Kidney (tissue), 22 donors: ENCODE measurements at places on chromosomes 4 and X.

GRCh38 chrX:135741192-135741715 lies 26.7 kb downstream of the CT45A3 start:
- no peak for DNase-seq

DNA sequence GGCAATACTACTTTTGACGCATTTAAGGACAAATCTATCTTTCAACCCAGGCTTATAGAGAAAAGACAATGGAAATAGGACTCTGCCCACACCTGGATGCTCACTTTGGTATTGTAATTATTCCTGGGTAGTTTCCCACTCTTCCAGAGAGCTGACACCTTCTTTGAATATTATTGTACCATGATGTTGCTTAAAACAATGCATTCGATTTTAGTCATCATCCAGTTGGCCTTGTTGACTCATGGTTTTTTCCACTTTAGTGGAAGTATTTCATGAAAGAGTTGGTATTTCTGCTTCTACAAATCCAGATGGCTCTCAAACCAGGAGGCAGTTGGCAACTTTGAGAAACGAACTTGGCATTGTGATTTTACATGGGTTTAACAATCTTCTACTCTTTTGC lies 124.2 kb downstream of the ENOX2 start:
- no peak for DNase-seq

- DNase-seq: peak; percentile 78
Observed at GRCh38 chr4:102500696-102501446, at the start of gene NFKB1. Gene NFKB1 (plus strand): TSS chr4:102501359. CDS start chr4:102525519, 24,160 bp downstream.

GRCh38 chrX:69094977-69095669 lies 70.1 kb downstream of the PJA1 start:
- no peak for DNase-seq

DNA sequence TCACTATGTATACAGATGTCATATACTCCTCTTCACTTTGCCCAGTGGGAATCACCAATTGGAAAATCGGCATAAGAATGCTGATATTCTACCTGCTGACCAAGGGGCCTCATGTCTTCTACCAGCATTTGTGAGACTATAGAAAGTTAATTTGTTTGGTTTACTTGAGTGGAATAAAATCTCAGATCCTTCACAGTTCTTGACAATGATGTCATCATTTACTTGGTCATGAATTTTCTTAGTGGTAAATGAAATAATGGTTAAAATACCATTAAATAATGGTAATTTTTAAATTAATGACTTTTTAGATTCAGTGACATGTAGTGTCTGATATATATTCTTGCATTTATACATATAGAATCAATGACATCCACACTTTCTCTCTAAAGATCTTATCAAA lies 1052.6 kb downstream of the ADGRL3 start:
- DNase-seq: no peak

DNA sequence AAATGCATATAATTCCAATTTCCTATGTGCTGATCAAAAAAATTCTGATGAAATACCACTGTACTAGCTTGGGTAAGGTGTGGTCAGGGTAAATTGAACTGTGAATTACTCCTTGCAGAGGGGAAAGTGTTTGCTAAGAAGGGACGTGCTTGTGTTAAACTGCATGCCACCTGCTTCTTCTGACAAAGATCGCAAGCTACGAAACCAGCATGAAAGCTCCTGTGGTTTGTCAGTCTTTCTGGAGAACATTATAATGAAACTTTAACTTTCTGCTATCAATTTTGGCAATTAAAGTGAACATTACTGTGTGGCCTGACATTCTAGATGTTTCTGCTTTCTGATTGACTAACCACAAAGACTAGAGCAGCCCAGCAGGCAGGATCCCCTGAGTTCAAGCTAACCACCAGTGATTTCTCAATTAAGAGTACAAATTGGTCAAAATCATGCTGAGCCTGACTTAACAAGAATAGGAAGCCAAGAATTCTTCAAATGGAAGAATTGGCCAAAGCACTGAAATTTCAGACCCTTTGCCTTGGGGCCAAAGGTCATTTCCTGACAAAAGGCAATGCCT lies 239.0 kb downstream of the SLITRK2 start:
- DNase-seq: no peak

GRCh38 chr4:156516698-156517097 lies 454.9 kb downstream of the PDGFC start:
- DNase-seq: no peak

DNA sequence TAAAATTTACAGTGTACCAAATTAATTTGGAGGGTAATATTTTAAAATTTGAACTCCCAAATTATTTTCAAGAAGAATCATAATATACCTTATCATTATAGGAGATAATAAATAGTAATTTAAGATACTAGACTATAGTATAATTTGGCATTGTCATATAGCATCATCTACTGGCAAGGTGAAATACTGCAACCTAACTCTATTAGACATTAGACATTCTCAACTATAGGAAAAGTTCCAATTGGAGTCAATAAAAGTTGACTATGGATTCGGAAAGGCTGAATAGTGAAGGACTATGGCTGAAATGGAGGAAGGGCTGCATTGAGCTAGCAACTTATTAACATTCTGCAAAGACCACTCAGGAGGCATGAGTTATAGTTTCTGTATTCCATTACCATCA lies 113.0 kb downstream of the PRDM5 start:
- no peak for DNase-seq

DNA sequence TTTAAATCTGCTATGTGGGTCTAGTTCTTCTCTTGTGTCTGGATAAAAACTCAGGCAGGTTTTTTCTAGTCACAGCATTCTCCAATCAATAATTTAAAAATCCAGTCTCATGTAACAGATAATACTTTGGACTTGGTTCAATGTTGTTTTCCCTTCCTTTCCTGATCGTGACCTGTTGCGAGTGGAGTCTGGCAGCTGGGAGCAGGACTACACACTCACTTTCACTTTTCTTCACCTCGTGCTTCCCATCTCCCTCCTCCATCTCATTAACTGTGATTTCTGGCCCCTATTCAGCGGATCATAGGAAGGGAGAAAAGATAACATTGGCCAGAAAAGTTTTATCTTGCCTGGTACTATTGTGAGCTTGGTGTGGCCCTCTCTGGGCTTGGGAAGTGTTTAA lies 96.6 kb upstream of the GATB start:
- DNase-seq: no peak

- peak; percentile 39 for DNase-seq
Observed at GRCh38 chrX:132821974-132822633, 136.3 kb downstream of the HS6ST2 start.

- DNase-seq: no peak
Observed at GRCh38 chr4:146123231-146123630, 52.3 kb upstream of the LSM6 start.

GRCh38 chrX:40021647-40022046 lies 76.1 kb downstream of the BCOR start:
- no peak for DNase-seq

DNA sequence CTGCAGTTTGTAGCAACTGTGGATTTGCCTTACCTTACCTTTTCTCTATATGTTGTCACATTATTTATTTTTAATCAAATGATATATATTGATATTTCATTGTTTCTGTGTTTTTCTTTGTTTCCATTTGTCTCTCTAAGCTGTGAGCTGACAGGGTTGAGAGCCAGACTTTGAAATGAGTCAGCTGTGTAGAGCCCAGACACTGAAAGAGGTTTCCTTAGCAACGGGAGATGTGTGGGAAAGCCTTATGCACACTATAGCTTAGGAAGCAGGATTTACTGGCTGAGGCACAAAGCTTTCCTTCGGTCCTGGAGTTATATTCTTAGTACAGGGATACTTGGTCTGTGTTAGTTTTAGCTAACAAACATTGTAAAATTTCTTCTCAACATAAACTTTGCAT lies 192.2 kb downstream of the FGF13 start:
- DNase-seq: peak; percentile 75

DNA sequence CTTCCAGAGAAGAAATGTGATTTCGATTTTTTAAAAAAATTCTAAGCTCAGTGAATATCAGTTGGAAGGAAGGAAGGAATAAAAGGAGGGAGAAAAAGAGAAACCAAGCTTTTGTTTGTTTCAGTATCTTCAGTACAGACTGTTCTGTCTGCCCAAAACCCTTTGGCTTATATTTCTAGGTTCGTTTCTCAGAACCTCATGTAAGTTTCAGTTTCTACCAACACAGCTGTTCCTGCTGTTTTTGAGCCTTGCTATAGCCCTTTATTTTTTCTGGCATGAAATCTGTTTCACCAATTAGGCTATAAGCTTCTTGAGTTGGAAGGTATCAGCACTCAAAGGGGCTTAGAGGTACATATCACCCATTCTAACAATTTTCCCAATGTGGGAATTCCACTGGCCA lies 157.9 kb downstream of the GBA3 start:
- no peak for DNase-seq

- DNase-seq: no peak
Observed at GRCh38 chrX:149715468-149715867, 3.6 kb downstream of the MAGEA11 start.

GRCh38 chr4:187294861-187295260 lies 571.2 kb upstream of the FAT1 start:
- DNase-seq: no peak

- DNase-seq: no peak
Observed at GRCh38 chrX:150226223-150226965, 136.7 kb upstream of the MAMLD1 start.

GRCh38 chr4:83191026-83191425 lies 76.5 kb upstream of the PLAC8 start:
- DNase-seq: no peak

GRCh38 chrX:98523521-98523920 lies 1639.8 kb downstream of the RPA4 start:
- no peak for DNase-seq

GRCh38 chr4:153684182-153684970 lies at the start of gene TLR2:
Gene TLR2 (plus strand): TSS chr4:153684280. CDS start chr4:153702908, 18,628 bp downstream.
- DNase-seq: peak; percentile 72

DNA sequence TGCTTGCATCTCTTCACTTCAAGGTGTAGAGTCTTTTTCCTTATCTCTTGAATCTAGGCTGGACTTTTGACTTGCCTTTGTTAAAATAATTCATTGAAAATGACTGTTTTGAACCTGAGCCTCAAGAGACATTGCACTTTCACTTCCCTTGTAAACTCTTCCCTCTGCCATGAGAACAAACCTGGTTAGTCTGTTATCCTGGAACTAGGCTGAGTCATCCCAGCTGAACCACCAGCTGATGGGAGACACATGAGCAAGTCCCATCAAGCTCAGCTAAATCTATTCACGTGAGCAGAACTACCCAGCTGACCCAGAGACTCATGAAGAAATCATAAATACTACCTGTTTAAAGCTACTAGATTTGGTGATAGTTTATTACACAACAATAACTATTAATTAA lies 202.3 kb upstream of the CENPE start:
- DNase-seq: no peak

- no peak for DNase-seq
Observed at GRCh38 chr4:4733663-4734062, 125.8 kb upstream of the MSX1 start.

DNA sequence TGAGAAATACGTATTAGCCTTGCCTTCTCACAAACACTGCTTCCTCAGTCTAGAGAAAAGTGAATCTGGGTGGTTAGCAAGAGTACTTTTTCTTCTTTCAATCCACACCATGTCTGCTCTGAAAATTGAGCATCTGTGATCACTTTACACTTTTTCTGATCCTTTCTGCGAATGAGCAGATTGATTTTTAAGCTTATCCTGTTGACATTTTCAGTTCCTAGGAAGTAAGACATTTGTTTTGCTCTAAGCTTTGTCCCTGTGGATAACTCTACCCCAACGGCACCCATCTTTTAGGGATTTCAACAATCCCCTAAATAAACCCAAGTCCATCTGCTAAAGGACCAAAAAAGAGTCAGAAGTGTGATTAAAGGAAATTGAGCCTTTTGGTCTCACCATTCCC lies 487.5 kb downstream of the IQCM start:
- no peak for DNase-seq

GRCh38 chr4:48340276-48340964 lies 909 bp upstream of the SLAIN2 start:
- no peak for DNase-seq
